M059J (cell line): ENCODE measurements at places on chromosomes 3 and 15.

- no peak for DNase-seq
These were observed 732.9 kb downstream of the VGLL3 start for GRCh38 chr3:86257955-86258641.

- peak; percentile 71 for DNase-seq
These were observed 53.7 kb downstream of the NMD3 start for GRCh38 chr3:161274691-161275298.

- DNase-seq: no peak
These were observed 6.6 kb upstream of the CD47 start for GRCh38 chr3:108097322-108098002.

DNA sequence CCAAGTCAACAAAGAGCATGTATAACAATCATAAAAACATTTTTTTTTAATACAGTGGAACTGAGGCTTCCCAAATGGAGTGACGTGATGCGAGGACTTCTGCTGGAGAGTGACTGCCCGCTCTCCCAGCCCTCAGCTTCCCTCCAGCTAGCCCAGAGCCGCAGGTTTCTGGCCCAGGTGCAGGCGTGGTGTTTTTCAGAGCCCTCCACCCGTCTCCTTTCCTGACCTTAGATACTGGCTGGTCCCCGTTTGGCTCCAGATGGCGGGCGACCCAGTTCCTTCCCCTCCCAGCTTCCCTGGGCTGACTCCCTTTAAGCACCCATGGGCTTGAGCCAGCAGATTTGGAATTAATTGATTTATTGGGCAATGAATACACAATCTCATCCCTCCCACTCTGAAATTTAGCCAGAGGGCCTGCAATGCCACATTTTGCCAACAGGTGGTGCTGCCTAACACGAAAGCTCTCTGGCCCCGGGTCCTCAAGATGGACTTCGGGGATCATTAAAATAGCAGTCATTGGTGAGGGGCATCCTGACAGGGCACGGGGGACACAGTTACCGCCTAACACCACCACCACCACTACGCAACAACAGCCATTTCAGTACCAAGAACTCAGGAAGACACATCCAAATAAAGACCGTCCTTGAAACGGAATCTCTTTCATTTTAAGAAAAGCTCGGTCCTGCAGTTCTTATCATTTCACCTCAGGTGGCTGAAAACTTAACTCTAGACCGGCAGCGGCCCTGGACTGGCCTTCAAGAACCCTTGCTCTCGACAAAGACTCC, 47.5 kb upstream of the MUC4 start:
- peak; percentile 63 for DNase-seq

DNA sequence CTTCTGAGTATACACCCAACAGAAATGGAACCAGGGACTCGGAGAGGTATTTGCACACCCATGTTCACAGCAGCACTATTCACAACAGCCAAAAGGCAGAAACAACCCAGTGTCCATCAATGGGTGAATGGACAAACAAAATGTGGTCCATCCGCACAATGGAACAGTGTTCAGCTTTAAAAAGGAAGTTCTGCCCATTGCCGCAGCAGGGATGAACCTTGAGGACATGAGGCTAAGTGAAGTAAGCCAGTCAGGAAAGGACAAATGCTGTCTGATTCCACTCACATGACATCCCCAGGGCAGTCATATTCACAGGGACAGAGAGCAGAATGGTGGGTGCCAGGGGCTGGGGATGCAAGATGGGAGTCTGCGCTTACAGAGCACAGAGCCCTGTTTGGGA, 7.5 kb downstream of the IQSEC1 start:
- DNase-seq: no peak

DNA sequence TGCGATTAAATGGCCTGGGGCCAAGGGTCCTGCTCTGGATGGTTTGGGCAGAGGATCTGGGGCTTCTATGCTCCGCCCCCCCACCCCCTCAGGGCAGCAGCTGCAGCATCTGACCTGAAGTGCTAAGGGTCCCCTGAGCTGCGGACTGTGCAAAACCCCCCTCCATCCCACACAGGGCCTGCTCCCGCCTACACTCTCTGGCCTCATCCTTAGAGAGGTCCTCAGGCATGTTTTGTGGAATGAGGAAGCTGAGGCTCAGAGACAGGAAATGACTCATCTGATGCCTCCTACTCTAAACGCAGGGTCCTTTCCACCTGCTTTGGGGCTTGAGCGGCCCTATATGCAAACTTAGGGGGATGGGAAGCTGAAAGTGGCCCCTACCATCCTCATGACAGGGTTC, 59.5 kb upstream of the CTSH start:
- peak; percentile 88 for DNase-seq

DNA sequence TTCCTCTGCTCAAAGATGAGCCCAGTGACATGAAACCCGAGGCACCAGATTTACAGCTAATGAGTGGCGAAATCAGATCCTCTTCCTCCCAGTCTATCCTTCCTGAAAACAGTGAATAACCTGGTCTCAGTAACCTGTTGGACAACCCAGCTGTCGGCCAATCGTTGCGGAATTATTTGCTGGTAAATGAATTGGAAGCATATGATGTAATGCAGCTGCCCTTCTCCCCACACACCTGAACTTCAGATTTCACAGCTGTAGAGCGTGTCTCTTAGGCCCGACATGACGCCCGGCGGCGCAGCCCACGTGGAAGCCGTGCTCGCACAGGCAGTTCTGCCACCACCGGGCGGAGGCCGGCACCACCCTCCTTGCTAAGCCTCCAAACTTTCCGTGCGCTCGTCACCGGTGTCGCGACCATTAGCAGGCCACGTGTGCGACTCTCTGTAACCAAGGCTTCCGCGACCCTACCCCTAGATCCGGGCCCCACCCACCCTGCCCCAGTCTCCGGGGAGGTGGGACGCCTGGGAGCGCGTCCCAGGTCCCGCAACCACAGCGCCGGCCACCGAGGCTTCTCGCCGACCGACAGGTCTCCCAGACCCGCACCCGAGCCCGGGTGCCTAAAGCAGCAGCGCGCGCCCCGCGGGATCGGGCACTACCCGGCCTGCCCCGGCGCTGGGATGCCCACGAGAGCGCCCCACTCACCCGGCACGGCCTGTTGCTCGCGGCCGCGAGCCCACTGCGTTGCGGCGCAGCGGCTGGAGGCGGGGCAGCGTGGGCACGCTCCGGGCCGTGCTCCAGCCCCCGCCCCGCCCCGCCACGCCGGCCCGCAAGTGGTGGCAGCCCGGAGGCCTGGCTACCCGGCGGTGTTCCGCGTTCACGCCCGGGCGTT, at the start of gene RIOX2:
TSS of gene RIOX2 (minus strand) at position 753 of the 889 bp plus-strand sequence. CDS start 4,838 bp downstream, outside the sequence.
- DNase-seq: peak; percentile 73

DNA sequence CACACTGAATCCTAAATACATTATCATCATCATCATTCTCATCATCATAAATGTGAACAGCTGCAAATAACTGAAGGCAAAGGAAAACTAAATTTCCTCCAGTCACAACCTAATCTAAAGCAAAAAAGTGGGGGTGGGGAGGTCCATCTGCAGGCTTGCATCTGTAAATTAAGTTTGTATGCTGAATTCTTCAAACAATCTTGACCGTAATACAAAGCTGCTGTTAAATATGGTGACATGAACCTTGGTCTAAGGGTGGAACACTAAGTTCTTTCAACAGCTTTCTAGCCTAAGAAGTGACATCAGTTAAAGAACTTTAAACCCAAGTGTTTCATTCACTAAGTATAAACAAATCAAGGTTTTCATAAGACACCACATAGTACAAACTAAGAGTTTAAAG, 4.3 kb downstream of the LRRFIP2 start:
- no peak for DNase-seq

DNA sequence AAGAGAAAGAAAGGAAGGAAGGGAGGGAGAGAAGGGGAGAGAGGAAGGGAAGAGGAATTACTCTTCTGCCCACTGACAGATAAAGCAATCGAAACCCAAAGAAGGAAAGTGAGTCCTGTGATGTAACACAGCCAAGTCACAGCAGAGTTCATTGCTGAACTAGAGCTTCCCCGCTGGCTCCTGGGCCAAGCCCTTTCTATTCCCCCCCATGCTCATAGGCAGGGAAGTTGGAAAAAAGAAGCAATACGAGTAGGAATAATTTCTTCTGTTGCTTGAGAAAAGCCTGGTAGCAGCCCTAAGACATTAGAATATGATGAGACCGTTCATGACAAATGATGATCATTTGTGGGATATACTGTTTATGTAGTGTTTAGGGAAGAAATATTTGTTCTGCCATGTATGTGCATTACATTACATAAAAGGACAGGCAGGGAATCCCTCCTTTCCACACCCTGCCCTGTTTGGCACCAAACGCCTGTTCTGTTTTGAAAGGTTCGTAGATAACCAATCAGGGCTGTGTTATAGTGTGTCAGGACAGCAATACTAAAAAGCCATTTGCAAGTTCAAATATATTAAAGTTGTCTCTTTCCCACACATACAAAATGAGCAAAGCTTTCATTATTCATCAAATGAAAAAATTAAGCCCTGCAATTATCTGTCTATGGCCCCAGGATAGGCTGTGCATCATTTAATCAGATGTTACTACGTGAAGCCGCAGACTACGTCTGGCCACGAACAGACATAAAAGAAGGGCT, 111.0 kb upstream of the TRPM1 start:
- no peak for DNase-seq

- DNase-seq: peak; percentile 71
These were observed 623.5 kb upstream of the TBL1XR1 start for GRCh38 chr3:177820683-177821316.

DNA sequence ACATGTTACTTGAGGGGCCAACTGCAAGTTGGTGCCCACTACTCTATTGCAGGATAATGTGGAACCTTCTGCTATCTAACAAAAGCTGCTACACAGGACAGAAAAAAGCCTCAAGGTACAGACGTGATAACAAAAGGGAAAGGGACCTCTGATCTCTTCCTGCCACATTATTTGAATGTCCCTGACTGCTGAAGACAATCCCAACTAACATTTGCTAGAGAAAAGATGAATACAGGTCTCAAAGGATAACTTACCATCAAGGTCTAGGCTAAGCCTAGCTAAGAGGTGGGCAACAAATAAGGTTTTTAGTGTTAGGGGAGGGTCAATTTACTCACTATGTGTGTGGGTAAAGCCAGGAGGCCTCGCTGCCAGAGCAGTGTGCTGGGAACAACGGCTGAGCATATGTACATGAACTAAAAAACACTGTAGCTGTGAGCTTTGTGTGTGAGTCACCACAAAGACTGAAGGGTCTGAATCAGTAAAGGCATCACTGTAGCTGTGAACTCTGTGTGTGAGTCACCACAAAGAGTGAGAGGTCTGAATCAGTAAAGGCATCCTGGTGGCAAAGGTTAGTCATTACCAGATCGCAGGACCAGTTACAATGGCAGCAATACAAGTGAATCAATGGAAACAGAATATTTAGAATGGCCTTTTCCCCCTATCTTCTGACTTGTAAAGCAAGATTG, 111.7 kb downstream of the LMLN start:
- peak; percentile 96 for DNase-seq

GRCh38 chr15:92494806-92495336, 101.2 kb downstream of the ST8SIA2 start:
- DNase-seq: no peak

DNA sequence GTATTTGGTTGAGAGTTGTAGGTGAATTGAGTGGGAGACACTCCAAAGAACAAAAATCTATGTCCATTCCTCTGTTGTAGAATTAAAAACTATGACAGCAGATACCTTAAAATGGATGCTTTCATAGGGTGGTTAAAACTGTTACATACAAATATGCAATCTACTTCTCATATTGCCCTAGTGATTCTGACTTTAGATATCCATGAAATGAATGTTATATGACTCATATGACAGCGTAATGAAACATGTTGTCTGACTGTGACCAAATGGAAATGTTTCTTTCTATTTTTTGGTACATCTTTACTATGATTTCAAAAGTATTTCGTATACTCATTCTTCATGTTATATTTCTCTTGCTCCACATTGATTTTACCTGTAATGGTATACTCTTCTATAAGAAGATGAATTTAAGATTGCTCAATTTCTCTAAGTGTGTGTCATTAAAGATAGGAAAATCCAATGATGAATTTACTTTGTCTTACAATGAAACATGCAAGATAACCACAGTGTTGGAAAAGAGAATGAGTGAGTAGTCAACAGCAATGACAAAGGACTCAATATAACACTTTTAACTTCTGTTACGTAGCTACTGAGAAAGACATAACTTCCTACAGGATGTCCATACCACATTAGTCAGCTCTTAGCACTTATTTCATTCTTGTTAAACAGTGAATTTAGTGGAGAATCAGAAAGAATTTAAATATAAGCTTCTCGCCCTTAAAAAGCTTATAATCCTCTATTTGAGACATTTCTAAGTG, 79.3 kb upstream of the LSAMP start:
- no peak for DNase-seq

DNA sequence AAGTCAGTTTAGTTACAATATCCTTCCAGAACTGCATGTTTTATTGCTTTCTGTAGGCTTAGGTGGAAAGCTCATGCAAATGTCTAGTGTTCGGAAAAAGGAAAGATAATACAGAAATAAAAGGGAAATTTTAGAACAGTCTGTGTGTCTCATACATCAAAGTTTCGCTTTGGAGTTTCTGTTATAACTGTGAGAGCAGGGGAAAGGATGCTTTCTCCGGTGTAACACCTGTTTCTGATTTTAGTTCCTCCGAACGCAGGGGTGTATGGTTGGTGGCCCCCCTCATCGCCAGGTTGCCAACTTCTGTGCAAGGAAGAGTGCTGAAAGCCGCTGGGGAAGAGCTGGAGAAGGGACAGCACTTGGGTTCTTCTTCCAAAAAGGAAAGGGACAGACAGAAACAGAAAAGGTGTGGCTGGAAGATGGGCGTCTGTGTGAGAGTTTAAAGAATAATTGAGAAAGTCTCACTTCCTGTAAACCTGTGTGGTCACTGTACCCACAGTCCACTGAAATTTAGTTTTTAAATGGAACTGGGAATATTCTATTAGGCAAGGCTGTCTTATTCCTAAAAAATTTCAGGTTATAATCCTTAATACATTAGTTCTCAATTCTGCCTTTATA, 6.7 kb downstream of the P2RY12 start:
- no peak for DNase-seq

DNA sequence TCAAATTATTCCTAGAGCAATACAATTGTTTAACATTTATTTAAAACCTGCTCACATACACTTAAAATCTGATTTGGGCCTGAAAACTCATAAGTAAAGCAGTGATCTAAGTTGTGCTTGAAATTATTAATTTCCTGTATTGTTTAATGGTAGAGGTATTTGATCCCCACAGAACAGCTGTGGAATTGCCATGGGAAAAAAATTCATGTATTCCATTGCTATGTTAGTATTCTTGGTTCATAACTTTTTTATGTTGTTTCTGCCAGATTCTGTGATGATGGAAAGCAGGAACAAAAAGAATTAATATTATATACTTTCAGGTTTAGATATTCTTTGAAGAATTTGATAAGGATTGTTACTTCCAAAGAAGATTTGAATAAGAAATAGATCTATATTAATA, 831.5 kb upstream of the NR2F2 start:
- DNase-seq: no peak

DNA sequence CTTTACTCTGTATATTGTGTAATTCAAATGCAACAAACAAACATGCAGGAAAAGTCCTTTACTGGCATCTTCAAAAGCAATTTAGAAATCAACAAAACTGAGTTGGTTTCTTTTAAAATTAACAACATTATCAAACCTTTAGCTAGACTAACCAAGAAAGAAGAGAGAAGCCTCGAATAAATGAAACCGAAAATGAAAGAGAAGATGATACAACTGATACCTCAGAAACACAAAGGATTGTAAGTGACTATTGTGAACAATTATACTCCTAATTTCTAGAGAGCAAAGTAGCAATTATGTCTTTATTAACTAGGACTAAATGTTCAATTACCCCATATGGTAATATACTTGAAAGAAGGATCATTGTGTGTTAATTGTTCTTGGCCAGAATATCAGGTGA, 49.2 kb upstream of the P3H2 start:
- DNase-seq: no peak

GRCh38 chr15:89948796-89949195, 36.0 kb upstream of the ARPIN start:
- DNase-seq: no peak

- DNase-seq: peak; percentile 86
These were observed 23.9 kb upstream of the TM4SF1 start for GRCh38 chr3:149401212-149401925.
